ENCODE measurements at places on chromosomes 4 and X.
A peak's percentile ranks its signal among the peaks of the same experiment; 100 is the strongest.

- DNase-seq = no peak
Observed at GRCh38 chr4:146033149-146033548, 94.5 kb upstream of the ZNF827 start.

GRCh38 chr4:89022426-89023128, 34.4 kb downstream of the FAM13A start:
- DNase-seq = no peak

- no peak for DNase-seq
Observed at GRCh38 chr4:48954314-48954713, 31.8 kb upstream of the CWH43 start.

DNA sequence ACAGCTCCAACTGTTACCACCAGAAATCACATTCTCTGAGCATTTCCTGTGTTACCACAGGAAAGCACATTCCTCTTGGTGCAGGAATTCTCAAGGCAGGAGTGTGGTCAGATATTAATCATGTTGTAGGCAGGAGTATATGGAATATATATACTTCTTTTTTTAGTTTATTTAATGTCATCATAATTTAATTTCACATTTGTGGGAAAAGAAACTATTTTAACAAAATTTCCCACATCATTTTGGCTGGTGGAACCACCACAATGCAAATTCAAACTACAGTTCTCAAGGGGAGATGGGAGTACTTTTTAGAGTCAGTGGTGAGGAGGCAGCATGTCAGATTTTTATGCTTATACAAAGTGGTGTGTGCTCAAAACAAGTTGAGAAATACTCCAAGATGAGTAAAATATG, 139.0 kb downstream of the ATP10D start:
- DNase-seq = no peak

GRCh38 chr4:93746031-93746430, 82.5 kb upstream of the ATOH1 start:
- no peak for DNase-seq

DNA sequence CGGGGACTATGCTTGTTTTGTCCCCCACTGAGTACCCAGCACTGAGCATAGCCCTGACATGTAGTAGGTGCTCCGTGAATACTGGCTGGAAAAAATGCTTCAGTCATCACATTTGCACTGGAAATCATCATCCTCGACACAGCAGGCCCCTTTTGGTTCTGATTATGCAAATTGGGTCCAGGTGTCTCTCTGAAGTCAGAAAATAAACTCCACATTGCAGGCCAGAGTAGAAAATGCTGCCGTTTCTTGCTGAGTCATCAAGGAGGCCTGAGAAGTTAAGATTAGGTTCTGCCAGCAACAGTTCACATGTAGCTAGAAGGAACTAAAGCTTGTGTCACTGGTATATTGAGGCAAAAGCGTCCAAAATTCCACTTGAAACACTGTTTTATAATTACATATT, 15.0 kb upstream of the STK32B start:
- peak; percentile 9 for DNase-seq

DNA sequence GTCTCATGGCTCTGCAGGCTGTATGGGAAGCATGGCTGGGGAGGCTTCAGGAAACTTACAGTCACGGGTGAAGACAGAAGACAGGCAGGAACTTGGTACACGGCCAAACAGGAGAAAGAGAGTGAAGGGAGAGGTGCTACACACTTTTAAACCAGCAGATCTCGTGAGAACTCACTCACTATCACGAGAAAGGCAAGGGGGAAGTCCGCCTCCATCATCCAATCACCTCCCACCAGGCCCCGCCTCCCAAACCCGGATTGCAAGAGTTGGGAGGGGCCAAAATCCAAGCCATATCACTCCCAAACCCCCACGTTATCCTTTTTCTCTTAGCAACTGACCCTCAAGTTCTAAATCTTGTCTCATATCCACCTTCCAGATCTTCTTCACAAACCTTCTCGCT, 1710.5 kb upstream of the TENM3 start:
- DNase-seq = no peak

- DNase-seq = no peak
Observed at GRCh38 chr4:152554742-152555141, 18.9 kb upstream of the FBXW7 start.

DNA sequence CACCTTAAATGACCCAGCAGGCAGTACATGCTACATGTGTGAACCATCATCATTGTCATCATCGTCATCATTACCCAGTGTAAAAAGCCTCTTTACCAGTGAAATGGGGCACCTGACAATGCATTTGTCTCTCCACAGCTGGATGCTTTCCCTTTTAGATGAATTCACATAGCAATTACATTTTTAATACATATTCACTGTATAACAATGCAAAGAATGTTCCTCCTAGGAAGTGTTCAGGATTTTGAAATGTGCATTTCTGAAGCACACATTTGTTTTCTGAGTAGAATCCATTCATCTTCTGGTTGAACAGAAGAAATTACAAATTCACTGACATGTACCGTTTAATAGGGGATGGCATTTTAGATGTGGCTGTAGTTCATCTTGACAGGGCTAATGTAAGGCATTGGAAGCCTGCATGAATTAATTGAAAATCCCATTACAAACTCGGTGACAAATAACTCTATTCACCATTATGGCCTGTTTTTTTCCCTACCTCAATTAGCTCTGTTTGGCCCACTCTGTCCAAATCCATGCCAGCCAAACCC, 111.1 kb downstream of the SH3RF1 start:
- DNase-seq = no peak

DNA sequence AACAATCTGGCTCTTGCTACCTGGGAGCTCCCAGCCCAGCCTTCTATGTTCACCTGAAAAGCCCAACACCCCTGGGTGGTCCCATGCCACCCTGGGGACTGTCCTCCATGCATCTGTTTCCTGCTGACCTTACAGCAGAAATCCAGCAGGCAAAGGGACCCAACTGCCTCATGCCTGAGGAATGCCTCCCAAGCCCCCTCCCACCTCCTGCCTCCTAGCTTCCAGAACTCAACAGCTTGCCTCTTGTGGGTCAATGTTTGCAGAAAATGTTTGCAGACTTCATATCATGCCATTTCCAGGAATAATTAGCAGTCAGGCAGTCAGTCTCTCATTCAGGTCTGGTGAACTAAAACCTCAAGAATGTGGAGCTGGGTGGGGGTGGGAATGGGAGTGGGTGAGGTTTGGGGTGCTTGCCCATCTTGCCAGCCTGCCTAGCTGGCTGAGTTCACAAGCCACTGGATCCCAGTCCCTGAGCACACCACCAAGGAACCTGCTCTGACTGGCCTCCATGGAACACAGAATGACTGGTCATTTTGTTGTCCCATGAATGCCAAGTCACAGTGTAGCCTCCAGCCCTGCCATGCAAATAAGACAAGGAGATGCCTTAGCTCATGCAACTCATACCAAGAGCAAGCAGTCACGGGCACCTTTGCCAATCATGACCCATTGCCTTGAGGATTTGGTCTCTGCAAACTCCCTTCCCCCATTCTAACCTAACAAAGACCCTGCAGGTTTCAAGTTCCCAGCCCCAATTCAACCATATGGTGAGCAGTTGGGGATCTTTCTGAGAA, 12.1 kb upstream of the PLAC1 start:
- no peak for DNase-seq

DNA sequence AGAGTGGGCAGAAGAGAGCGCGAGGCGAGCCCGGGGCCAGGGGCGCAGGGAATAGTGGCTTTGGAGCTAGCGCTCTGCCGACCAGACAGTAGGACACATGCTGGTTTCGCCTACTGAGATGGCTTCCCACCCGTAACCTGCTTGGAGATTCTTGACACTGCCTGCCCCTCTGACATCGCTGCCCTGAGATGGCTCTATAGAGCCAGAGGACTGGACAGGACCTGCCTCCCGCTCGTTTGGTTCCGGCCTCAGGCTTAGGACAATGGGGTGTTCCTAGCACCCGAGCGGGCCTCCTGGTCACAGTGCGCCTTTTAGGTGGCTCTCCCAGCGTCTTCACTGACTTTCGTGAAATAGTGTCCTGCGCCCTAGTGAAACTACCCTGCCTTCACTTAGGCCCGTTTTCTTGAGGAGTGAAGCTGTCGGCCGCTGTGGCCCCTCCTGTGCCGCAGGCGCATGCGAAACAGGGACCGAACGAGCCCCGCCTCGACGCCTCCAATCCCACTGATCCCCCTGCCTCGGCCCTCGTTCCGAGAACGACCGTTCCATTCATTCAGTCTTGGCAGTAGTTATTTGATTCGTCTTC, 608 bp downstream of the TAF1 start:
- peak; percentile 24 for DNase-seq

DNA sequence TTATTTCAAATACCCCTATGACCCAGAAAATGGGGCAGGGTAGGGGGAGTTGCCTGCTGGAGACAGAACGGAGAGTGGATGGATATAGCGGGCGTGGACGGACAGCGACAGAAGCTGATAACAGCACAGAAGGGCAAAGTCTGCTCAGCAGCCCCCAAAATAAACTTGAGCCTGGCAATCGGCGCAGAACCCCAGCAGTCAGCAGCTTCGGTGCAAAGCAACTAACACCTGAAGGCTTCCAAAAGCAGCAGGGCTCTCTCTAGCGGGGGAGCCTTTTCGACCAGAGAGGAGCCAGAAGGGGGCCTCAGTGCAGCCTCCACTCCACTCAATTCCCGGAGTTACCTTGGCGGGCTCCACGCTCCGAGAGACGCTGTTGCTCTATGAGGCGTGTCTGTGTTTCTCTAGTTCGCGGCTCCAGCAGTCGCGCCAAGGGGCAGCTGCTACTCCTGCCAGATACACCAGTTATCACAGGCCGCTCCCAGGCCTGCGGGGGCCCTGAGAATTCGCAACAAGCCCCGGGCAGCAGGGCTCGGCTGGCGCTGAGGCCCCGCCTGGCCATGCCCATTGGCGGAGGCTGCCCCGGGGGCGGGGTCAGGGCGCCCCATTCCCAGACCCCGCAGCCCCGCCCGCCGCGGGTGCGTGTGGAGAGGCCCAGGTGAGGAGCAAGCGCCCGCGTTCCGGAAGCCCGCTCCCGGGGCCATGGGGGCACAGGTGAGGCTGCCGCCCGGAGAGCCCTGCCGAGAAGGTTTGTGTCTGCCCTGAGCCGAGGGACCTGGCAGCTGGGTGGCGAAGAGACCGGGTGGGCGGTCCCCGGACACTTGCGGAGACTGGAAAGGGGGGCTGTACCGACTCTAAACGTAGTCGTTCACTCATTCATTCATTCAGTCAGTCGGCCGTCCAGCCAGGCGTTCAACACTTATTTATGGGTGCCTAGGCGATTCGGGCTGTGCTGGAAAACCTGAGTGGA, at the start of the genes CNGA1 and NIPAL1:
CNGA1 (minus strand) TSS at position 541 of the 967 bp plus-strand sequence. CDS start 63,992 bp downstream, outside the sequence.
NIPAL1 (plus strand) TSS at position 632 of the 967 bp plus-strand sequence; CDS start at position 700, 68 bp downstream.
- DNase-seq = peak; percentile 66

- DNase-seq = no peak
Observed at GRCh38 chr4:89044147-89044900, 12.7 kb downstream of the FAM13A start.

DNA sequence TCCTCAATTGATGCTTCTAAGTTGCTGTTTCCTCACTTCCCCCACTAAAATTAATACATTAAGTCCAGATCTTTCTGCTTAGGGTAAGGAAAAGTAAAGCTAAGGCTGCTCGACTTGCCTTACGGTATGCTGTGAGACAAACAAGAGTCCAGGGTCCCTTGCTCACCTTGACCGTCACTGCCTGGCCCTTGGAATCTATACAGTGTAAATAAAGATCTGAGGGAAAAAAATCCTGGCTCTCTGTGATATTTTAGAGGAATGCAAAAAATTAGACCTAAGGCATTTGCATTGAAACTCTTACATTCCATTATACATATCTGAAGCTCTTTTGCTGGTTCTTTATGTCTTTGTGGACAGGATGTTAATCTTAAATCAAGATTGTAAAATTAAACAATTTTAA, 129.6 kb upstream of the HCCS start:
- DNase-seq = no peak

GRCh38 chr4:65645185-65645584, 25.1 kb downstream of the EPHA5 start:
- no peak for DNase-seq

GRCh38 chrX:50577326-50577725, 106.7 kb upstream of the DGKK start:
- DNase-seq = no peak

DNA sequence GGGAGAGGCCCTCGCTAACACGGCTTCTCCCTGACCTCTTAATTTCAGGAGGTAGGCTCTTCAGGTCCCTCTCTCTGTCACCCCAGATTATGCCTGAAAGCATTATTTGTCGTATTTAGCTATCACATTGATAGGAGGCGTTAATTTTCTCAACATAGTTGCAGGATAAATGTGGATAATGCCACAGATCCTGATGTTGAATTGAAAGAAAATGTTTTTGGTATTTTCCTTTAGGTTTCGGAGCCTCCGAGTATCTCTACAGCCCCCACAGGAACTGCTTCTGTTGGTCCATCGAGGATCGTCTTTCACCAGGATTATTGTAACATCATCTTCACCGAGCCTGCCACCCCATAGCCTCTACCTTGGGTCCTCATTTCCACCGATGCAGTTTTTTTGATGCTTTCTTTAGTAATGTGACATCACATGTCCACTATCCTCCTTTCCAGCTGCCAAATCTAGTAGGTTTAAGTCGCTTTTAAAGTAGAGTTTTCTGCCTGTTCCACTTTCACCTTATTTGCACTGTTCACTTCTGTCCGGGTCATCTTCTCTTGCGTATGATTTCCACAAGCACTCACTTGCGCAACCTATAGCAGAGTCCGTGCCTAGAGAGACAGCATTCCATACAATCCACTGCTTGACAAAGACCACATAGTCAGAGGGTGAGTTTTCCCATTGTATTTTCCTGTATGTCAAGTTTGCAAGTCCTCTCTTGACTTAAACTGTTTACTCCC, 665 bp downstream of the TIGD2 start:
- DNase-seq = peak; percentile 9

DNA sequence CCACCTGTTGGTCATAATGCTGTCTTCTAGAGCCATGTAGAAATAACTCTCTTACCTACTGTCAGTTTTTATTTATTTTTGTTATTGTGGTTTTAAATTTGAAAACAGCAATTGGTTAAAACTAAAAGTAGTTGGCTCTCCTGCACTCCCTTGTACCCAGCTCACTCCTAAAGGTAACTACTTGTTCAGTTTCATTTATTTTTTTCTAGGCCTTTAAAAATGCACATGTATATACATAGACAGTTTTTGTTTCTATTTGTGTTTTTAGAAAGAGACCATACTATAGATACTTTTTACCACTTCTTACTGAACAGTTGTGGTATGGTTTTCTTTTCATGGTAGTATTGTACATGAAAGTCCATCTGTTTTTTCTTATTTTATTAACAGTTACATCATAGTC, 16.8 kb downstream of the SMAD1 start:
- DNase-seq = no peak

DNA sequence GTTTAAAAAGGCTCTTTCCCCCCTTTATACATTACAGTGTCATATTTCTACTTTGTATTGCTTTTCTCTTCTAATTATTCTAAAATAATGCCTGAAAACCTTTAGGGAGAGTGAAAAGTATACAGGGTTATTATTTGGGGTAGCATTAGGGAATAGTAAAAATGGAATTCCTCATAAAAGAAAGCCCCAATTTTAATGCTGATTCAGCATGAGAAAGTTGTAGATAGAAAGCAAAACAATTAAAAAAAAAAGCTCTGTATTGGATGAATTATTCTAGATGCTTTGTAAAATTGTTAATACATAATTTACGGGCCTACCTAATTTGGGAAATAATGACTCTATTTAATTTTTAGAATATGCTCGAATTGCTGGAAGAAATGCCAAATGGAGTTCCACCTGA, 92.4 kb downstream of the RS1 start:
- DNase-seq = no peak

All from NAMALWA (cell line).